HT-29 (cell line): ENCODE measurements at places on chromosomes 11 and 22. TPM values are rescaled to one million over a fixed set of nuclear protein-coding genes. Genes with fewer than 3 reads are reported as not detected.

The LRP5 gene
- total RNA-seq: 165 and 199 TPM in 2 replicates

The GAB2 gene
- 1.8 and 3.6 TPM in 2 replicates for total RNA-seq

The SMIM35 gene
- total RNA-seq: not detected in 2 replicates

The SYCE3 gene
- not detected in 2 replicates for total RNA-seq

The DSCAML1 gene
- total RNA-seq: 0.31 TPM in 1 of 2 replicates, not detected in the other

The SLC37A2 gene
- 0.23 and 0.55 TPM in 2 replicates for total RNA-seq

The GTF2H1 gene
- total RNA-seq: 50.7 and 55.4 TPM in 2 replicates

The OR8I2 gene
- not detected in 2 replicates for total RNA-seq

The OR56A5 gene
- total RNA-seq: not detected in 2 replicates

DNA sequence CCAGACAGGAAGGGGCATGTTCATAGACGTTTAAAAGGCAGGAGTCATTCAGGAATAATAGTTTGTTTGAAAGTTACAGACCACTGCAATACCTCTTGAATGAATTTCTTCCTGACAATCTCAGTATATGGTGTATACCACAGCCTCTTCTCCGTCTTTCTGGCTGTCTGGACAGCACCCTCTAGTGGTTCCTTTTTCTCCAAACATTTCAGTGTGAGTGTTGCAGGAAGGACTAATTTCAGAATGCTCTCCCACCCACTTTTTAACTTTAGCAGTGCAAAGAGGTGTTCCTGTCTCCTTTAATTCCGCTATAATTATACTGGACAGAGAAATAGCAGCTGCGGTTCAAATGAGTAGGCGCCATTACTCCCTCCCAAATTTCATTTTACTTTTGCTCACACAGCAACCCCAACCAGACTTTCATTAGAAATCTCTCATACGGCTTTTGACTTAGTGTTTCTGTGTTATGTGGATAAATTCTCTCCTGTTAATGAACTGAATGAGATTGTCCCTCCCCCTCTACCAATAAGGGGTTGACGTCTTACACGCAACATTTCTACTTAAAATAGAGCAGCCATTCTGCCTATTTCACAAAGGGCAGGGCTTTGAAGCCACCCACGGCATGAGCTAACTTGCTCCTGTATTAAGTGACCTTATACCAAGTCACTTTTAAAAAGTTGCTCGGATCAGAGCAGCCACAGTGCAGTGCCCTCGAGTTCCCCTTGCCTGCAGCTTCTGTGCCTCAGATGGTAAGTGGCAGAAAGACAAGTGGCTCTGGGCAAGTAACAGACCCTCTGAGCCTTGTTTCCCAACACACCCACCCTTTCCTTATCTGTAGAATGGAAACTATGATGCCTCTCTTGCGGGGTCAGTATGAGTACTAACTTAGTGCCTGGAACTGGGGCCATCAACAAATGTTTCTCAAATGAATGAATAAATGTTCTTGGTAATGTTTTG lies 368.6 kb downstream of the OPCML start:
- peak; percentile 72 for DNase-seq

GRCh38 chr22:35457729-35458546 lies 58.0 kb downstream of the MCM5 start:
- DNase-seq: no peak

DNA sequence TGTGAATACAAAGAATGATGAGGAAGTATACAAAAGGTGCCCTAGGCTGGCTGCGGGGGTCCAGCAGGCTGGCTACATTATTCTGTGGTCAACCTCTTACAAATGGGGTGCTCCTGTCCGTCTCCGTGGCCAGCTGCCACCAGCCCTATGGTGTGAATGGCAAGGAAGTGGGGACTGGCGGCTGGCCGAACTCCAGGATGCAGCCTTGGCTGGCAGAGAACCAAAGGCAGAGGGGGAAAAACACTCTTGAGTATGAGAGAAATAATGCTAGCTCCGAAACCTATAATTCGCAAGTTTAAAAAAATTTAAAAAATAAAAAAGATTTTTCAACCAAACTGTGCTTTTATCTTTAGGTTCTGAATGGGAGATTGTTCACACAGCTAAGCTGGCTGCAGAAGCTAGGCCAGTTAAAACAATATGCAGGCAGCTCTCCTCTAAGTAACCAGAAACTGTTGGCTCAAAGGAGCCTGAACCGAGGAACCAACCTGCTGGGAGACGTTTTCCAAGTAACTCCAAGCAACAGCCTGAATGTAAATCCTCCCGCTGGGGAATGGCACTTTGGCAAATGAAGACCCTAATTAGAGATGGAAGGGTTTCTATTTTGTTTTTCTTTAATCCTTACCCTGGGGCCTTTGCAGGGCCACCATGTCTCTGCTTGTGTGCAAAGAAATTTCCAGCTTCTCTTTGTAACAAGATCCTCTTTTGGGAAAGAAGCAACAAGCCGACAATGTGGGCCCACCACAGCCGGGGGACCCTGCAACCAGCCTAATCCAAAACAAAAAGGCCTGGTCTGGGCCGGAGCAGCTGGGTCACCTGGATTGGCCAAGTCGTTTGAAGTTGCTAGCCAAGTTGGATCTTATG lies 50.2 kb downstream of the C22orf31 start:
- DNase-seq: no peak

DNA sequence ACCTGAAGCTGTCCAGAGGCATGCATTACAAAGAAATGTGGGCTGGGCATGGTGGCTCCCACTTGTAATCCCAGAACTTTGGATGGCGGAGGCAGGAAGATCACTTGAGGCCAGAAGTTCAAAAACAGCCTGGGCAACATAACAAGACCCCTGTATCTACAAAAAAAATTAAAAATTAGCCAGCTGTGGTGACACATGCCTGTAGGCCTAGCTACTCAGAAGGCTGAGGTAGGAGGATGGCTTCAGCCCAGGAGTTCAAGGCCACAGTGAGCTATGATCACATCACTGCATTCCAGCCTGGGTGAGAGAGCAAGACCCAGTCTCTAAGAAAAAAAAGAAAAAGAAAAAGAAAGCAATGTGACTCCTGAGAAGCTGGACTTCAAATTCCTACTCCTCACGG lies 138.5 kb upstream of the HSD17B12 start:
- no peak for DNase-seq

GRCh38 chr11:22627421-22627820 lies 1.8 kb upstream of the FANCF start:
- DNase-seq: no peak

GRCh38 chr22:47191671-47192650 lies 429.5 kb downstream of the TBC1D22A start:
- DNase-seq: no peak

DNA sequence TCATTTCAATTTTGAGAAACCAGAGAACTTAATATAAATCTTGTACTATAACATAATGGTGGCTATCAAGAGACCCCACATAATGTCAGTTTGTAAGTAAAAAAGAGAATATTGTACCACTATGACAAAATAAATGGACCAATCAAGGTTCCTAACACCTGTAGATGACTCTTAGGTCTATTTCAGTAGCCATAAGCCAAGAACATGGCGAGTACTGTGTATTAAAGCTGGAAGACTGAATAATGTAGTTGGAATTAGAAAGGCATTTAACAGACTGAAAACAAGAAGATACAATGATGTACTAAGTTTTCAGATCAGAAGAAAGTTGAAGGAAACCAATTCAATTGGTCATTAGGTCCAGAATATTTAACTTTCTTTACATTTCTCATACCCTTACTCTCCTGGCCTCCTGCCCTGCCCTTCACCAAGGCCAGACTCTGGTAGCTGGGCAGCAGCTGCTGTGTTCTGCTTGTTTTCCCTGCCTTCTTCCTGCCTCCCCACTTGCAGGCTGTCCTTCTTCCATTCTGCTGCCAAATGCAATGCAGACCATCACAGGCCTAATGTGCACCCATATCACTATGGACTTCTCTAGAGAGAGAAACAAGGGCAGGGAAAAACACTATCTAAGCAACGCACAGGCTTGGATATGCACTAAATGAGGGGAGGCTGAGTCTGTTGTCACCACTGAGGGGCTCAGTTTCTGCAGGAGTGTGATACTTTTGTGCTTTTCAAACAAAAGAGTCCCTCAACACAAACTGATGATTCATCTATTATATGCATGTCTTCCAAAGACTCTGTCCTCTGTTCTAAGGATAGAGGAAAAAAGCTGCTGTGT lies 60.1 kb downstream of the RAB30 start:
- DNase-seq: no peak

DNA sequence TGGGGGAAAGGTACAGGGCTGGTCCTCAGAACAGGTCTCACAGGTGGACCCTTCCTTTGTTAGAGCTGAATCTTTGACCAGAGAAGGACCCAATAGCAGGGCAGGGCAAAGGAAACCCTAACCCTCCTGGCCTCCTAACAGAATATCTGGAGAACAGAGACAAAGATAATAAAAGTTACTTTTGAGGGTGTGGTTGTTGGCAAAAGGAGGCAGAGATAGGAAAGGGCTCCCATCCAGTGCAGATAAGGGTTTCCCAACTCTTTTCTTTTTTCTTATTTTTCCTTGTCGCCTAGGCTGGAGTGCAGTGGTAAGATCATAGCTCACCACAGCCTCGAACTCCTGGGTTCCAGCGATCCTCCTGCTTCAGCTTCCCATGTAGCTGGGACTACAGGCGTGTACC lies 11.9 kb downstream of the PCSK7 start:
- no peak for DNase-seq

DNA sequence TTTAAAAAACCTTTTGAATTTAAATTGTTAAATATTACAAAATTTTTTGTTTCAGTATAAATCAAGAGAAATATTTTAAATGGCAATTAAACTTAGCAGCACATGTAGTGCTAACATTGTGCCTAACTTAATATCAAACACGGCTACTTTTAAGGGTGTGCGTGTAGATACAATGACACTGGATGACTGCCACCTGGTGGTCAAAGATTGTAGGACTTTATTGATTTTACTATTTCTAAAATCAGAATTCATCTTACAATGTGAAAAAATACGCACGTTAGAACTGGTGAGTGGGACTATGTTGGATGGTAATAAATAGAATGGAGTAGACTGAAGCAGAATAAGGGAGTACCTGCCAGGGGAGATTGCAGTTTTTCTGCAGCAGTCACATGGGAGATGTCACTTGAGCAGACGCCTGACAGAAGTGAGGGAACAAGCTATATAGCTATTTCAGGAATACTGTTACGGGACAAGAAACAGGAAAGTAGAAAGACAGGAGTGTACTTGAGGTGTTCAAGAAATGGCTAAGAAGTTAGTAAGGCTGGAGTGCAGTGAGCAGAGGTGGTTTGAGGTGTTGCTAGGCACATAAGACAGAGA lies 52.9 kb downstream of the UVRAG start:
- DNase-seq: peak; percentile 87

- peak; percentile 84 for DNase-seq
Measured at GRCh38 chr11:95925011-95925410, 1.1 kb upstream of the MTMR2 start.

DNA sequence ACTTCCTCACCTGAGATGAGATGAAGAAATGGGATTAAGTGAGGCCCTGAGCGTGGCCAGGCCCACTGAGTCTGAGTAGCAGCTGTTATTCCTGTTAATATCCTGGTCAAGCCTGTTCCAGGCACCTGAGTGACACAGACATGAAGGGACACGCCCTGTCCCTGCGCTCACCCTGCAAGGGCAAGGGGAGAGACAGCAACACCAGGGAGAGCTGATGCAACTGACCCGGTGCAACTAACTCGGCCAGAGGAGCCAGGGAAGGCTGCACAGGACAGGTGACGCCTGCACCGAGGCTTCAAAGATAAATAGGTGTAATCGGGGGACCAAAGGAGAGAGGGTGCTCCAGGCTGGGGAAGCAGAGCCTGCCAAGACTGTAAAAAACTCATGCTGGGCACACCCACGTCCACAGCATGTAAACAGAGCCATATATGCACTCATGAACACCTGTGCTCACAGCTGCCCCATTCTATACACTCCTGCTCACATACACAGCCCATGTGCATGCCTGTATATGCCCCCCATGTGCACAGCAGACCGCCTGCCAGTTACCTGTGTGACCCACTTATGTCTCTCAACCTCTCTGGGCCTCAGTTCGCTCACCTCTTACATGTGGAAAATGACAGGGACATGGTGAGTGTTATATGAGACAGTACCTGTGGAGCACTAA lies 22.8 kb upstream of the GCAT start:
- peak; percentile 48 for DNase-seq

DNA sequence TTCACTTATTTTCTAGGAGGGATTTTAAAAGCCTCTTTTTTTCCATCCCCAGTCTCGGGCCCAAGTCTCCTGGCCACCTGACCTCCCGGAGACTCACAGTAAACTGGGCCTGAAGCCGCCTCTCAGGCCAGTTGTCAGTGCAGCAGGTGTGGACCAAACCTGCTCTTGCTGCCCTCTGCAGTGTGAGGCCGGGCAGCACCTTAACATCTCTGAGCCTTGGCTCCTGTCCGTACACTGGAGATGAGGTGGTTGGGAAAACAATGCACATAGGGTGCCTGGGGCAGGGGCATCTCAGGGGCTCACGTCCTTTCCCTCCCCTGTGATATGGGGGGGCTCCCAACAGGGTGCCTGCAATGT lies 45.1 kb downstream of the PHF21B start:
- no peak for DNase-seq

DNA sequence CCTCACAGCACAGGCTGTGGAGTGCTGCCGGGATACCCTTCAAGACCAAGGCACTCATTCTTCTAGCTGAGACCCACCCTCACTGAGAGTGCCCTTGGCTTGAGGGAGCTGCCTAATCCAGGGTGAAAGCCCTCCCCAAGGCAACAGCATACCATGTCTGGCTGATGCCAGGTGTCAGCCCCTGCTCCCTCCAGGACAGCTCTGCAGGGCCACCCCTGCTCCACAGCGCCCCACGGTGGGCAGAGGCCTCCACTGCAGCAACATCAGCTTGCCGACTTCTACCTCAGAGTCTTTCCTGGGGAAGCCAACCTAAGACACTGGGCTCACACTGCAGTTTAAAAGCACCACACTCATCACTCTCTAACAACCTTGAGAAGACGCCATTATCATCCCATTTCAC lies 29.0 kb downstream of the TTLL1 start:
- DNase-seq: peak; percentile 36

DNA sequence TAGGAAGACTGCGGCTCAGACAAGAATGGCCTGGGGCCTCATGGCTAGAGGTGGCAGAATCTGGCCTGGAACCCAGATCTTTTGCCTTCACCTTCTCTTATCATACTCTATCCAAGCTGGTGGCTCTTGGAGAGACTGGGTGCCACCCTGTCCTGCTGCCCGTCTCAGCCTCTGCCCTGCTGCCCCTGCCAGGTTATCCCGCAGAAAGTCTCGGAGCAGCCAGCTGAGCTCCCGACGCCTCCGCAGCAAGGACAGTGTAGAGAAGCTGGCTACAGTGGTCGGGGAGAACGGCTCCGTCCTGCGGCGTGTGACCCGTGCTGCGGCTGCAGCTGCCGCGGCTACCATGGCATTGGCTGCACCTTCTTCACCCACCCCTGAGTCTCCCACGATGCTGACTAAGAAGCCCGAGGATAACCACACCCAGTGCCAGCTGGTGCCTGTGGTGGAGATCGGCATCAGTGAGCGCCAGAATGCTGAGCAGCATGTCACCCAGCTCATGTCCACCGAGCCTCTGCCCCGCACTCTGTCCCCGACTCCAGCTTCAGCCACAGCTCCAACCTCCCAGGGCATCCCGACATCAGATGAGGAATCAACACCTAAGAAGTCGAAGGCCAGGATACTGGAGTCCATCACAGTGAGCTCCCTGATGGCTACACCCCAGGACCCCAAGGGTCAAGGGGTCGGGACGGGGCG lies 5.9 kb downstream of the INCENP start:
- DNase-seq: no peak
